GM12891 (cell line): ENCODE measurements at places on chromosomes 12 and 14.

- no peak for DNase-seq
Observed at GRCh38 chr12:77795699-77796098, 35.0 kb upstream of the NAV3 start.

DNA sequence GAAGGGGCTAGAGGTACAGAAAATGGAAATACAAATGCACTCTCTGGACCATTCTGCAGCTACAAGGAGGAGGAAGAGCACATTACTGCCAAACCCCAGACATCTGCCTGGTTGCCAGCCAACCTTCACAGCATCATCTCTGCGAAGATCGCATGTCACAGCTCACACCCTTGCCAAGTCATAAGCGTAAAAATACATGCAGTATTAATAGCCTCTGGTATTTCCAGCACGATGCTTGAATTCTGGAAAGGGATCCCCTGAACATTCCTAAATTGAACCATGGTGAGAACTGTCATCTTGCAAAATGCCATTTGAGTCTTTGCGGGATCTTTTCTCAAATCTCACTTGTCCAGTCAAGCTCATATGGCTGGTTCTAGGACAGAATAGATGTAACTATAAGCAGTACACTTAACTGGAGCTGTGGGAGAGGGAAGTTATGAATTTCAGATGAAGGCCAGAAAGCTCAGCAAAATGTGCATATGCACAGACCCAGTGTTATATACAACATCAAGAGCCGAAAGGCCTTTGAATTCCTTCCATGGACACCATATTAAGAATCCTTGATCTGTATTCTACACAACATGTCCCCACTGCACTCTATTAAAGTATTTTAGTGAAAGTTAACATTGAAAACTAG is 211.6 kb downstream of the DUSP6 start:
- DNase-seq: no peak

GRCh38 chr14:52834440-52834842 is 43.0 kb upstream of the GNPNAT1 start:
- DNase-seq: no peak

DNA sequence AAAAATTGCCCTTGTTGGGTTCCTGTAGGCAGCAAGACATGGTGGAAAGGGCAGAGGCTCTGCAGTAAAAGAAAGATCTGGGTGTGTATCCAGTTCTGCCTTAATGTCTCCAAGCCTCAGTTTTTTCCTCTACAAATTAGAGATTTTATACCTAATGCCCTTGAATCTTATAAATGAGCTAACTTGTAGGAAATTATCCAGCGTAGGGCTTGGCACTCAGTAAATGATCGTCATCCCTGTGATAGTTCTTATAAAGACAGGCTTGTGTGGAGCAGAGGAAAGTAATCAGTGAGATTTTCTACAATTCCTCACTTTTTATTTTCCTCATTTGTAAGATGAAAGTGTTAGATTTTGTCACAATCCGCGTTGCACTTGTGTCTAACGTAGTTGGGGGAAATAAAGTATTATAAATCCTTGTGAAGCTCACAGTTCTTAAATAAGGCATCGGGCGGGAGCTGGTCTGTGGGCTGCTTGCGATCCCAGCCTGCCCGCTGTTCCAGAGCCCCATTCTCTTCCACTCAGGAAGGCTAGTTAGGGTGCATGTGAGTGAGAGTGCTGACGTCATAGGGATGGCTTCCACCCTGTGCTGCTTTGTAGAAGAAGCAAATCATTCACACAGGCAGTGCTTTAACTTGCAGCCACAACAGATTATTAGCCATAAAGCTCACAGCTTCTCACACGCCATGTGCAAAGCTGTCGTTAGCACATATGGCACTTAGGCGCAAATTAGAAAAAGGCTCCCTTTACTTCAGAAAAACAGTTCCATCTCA is 87.6 kb downstream of the EML1 start:
- no peak for DNase-seq

DNA sequence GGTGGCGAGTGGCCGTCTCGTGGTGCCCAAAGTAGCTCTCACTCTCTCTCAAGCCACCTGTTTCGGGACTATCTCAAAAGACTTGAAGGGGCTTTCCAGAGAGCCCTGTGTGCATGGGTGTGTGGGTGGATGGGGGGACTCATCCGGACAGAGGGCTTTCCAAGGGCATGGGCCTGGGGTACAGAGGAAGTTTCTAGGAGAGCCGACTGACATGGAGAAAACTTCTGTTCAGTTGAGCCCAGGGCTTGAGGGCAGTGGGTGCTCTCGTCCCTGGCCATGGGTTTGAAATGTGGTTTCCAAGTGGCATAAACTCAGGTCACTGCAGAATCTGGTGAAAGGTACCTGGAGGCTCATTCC is 47.4 kb upstream of the MEG3 start:
- DNase-seq: no peak

DNA sequence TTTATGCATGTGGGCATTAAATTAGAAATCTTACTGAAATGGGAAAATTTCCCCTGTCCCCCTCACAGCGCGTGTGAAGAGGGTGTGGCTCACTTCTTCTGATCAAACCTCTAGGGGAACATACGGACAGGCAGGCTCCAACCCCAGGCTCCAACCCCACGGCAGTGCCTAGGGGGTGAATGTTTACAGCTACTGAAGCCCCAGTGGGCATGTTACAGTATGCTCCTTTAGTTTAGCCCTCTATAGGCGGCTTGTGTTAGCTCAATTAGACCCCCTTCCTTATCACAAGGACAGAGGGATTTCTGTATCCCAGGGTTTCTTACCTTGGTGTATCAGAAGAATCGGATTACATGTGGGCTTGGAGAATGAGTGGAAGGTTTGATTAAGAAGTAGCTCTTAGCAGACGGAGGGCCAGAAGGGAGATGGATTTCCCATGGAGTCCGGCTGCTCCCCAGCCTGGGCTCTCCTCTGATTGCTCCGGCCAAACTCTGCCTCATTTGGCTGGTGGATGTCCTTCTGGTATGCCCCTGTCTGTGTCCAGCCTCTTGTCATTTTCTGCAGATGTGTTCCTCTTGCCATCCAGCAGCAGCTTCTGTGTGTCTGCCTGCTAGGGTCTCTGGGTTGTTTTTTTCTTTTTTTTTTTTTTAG is 223.7 kb downstream of the TMTC2 start:
- no peak for DNase-seq

- DNase-seq: no peak
Observed at GRCh38 chr12:82877963-82878362, 191.3 kb downstream of the TMTC2 start.

- no peak for DNase-seq
Observed at GRCh38 chr12:27595231-27595642, 71.2 kb downstream of the PPFIBP1 start.

DNA sequence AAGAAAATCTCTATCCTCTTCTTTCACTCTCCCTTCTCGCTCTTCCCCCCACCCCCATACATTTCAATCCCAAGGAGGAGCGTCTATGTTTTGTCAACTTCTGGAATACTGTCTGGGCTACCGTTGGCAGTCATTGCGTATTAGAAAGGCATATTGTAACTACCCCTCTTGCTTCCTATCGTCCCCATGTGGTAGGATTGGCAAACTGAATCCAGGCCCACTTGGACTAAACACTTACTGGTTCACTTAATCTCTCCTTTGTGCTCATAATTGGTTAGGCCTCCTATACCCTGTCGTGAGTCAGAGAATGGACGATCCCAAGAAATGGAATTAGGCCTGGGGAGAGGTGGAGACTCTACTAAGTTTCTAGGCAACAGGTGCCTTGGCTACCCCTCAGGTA is 68.8 kb upstream of the SLC8A3 start:
- DNase-seq: no peak

DNA sequence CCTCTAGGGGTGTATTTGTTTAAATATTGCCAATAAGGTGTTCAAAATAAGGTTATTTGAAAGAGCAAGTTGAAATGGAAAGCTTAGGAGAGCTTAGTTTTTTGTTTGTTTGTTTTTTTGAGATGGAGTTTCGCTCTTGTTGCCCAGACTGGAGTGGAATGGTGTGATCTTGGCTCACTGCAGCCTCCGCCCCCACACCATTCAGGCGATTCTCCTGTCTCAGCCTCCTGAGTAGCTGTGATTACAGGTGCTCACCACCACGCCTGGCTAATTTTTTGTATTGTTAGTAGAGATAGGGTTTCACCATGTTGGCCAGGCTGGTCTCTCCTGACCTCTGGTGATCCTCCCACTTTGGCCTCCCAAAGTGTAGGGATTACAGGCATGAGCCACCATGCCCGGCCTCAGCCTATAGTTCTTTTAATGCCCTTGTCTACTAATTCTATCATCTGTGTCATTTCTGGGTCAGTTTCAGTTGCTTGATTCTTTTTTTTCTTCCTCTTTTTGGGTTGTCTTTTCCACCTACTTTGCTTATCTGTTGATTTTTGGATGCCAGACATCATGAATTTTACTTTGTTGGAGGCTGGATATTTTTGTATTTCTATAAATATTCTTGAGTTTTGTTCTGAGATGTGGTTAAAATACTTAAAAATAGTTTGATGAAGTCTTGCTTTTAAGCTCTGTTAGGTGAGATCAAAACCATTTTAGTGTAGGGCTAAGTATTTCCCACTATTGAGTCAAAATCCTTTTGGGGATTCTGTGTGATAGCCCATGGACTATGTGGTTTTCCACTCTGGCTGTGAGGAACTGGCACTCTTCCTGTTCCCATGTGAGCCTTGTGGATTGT is 18.7 kb downstream of the RCOR1 start:
- no peak for DNase-seq

- no peak for DNase-seq
Observed at GRCh38 chr12:92570056-92570753, 132.6 kb upstream of the PLEKHG7 start.

GRCh38 chr14:69901113-69901951 is 22.1 kb downstream of the SMOC1 start:
- DNase-seq: no peak

- no peak for DNase-seq
Observed at GRCh38 chr14:57796556-57796955, 69.3 kb downstream of the SLC35F4 start.

GRCh38 chr12:132281038-132281437 is 48.4 kb downstream of the GALNT9 start:
- no peak for DNase-seq

GRCh38 chr12:81257947-81258551 is 180.2 kb downstream of the ACSS3 start:
- DNase-seq: no peak

DNA sequence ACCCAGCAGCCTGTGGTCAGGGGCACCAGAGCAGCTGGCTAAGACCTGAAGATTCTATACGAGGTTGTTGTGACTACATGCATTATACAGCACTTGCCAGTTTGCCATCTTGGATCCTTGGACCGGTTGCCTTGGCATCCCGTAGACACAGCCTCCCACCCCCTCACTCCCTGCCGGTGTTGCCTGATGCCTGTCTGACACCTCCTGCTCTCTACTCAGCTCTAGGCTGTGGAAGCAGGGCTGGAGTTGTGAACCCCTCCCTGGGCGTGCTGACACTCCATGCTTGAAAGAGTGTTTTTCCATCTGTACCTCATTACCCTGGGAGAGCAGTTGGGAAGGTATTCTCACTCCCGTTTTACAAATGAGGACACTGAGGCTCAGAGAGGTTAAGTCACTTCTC is 2.5 kb downstream of the CHGA start:
- DNase-seq: no peak

DNA sequence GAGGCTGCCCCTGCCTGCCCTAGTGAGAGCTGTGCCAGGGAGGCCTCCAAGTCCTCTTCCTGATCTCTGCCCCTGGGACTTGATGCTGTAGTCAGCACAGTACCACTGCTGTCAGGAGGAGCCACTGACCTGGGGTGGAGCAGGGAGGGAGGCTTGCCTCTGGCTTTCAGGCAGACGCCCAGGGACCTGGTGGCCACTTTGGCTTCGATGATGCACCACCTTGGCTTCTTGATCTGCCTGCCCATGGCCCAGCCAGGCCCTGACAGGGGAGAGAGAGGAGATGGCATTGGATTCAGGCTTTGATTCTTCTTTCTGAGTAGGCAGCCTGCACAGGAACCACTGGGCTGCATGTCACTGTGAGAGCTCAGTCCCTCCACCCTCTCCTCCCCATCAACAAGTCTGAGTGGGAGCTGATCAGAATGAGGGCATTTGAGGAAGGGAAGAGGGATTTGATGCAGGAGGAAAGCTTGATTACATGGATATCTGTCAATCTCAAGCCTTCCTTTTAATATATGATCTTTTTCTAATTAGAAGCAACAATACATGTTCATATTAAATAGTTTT is 24.7 kb downstream of the TMEM63C start:
- DNase-seq: no peak

DNA sequence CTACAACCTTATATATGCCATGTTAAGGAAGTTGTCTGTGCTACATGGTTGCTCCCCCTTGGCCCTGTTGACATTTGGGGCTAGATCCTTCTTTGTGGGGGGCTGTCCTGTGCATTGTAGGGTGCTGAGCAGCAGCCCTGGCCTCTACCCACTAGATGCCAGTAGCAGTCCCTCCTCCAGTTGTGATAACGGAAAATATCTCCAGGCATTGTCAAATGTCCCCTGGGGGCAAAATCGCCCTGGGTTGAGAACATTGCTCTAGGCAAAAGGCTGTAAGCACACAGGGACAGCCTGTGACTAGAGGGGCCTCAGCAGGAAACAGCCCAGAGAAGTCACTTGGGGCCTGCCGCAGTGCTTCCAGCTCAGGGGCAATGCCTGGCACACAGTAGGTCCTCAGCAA is 1100.3 kb downstream of the BCL11B start:
- no peak for DNase-seq

- no peak for DNase-seq
Observed at GRCh38 chr14:75626863-75627262, 33.8 kb downstream of the ERG28 start.

GRCh38 chr14:41482861-41483260 is 123.8 kb upstream of the LRFN5 start:
- no peak for DNase-seq

DNA sequence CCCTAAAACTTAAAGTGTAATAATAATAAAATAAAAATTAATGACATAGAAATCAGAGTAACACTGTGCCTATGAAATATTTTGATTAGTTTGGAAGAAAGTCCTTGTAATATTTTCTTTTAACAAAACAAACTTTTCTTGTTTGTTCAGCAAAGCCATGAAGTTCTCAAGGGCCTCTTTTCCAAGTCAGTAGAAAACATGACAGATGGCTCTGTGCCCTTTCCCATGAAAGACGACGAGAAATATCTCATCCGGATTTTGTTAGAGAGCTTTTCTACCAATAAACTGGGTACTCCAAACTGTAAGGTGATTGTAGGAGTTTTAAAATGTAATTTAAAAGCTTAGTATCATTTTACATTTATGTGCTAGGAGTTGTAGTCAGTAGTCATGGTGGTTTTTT is 54.5 kb upstream of the ASPG start:
- no peak for DNase-seq

DNA sequence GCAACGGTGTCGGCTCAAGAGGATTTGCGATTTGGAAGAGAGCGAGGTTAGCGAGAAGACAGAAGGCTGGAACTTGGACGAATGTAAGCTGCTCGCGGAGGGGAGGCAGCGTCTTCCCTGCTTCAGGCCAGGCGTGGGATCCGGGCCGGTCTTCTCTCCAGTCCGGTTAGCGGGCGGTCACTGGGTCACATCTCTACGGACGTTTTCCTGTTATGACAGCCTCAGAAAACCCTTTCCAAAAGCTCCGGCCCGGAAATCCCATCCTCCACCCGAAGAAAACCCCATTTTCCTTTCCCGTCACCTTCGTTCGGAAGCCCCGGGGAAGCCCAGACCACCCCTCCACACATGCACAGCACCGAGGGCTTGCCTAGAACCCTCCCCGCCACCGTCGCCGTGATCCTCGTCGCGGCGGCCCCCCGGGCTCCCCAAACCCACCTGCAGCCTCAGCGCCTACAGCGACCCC is 268 bp downstream of the NDUFB1 start:
- no peak for DNase-seq
